CD4-positive, alpha-beta memory T cell (primary cell): ENCODE measurements at places on chromosomes 1 and 21. TPM values are rescaled to one million over a fixed set of nuclear protein-coding genes. Genes with fewer than 3 reads are reported as not detected.

DNA sequence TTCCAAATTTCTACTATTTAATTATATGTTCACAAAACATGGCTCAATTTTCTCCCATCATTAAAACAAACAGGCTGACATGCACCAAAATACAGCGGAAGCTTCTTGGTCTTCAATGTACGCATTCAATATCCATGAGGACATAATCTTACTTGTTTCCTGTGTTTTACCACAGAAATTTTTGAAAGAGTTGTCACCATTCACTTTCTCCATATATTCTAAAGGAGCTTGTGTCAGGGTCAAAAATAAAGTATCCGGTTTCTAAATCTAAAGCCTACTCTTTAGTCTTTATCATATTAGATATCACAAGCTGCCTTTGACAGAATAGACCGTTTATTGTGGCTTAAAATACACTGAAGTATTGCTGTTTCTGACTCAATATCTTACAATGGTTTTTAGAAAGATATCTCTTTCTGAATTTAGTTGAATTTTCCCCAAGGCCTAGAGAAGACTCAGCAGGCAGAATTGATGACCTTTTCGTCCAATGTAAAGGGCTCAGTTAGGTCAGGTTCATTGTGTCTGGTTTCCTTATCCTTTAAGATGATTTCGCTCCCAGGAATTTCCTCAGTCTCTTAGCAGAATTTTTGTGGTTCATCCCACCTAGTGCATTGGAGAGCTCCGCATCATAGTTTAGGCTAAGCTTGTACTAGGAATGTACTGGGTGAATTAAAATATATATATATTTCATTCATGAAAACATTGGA lies 717.2 kb downstream of the NCAM2 start:
- no peak overlapping the region for H3K4me3 ChIP-seq
- H3K36me3 ChIP-seq: no peaks in the 10 kb centered on the region
- H3K27ac ChIP-seq: no peak overlapping the region
- DNase-seq: no peak

DNA sequence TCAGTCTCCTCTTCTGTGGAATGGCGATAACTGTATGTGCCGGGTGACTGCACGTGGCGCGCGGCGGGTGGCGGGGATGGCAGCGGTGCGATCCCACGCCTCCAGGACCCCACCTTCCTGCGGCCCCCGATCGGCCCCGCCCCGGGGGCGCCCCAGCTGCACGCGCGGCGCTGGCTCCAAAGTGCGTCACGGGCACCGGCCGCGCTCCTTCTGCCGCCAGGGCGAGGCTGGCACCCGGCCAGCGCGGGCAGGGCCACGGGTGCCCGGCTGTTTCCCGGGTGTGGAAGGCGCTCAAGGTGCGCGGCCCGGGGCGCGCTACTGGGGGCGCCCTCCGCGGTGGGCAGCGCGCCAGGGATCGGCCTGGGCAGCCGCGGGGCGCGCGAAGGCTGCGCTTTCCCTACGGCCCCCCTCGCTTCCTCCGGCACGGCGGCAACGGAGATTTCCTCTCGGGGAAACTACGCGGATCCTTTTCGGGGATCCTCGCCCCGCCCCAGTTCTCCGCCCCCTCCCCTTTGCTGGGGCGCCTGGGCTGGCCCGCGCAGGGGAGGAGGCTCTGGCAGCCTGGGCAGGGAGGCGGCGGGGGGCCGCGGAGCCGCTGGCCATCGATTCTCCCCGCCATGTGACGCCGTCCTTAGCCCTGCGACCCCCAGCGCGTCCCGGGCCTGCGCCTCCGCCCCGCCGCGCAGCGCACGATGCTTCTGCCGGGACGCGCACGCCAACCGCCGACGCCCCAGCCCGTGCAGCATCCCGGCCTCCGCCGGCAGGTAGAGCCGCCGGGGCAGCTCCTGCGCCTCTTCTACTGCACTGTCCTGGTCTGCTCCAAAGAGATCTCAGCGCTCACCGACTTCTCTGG lies at the start of gene EVA1C:
EVA1C (plus strand) TSS at position 545 of the 853 bp plus-strand sequence; CDS start at position 693, 148 bp downstream.
- H3K27me3 ChIP-seq: no peaks in the 10 kb centered on the region
- peak within 1 kb of the TSS; percentile 86 for H3K27ac ChIP-seq
- peaks cover 34% of the 10 kb centered on the region for H3K4me1 ChIP-seq
- peak within 1 kb of the TSS; percentile 40 for H3K4me3 ChIP-seq
- H3K36me3 ChIP-seq: no peaks in the 10 kb centered on the region
- DNase-seq: peak; percentile 82

GRCh38 chr1:183956559-183957188 lies 80.9 kb downstream of the COLGALT2 start:
- H3K27me3 ChIP-seq: no peaks in the 10 kb centered on the region
- no peak overlapping the region for H3K4me3 ChIP-seq
- H3K36me3 ChIP-seq: no peaks in the 10 kb centered on the region
- H3K4me1 ChIP-seq: peaks cover 37% of the 10 kb centered on the region
- H3K27ac ChIP-seq: peak overlapping the region; percentile 53

DNA sequence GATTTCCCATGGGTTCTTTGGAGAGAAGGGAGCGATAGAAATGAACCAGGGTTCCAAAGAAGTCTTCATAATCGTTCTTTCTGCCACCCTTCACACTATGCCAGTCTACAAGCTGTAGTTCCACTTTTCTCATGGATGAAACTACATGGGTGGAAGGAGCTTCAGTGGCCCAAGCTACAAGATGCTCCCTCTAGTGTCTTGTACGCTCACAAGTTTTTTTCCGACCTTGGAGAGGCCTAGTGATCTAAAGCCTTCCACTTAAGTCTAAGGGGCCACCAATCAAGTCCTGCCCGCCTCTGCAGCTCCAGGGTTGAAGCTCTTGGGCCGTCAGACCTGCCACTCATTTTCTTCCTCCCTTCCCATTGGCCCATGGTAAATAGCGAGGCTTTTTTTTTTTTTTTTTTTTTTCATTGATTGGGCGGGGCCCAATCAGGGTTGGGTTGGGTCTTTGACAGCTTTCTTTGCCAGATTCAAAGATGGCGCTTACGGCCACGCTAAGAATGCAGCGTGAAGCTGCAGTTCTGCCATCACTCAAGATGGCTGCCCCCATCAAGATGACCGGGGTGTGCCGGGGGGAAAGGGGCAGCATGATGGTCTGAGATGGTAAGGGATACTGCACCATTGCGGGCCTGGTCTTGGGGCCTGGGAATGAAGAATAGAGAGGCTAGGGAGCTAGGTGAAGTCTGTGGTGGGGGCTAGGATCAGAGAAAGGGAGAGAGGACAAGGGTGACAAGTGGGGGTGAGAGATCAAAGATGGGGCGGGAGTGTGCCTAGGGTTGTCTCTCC lies at the start of gene TOMM40L:
TOMM40L (plus strand) TSS at position 527 of the 786 bp plus-strand sequence. CDS start 430 bp downstream, outside the sequence.
- peak within 1 kb of the TSS; percentile 63 for H3K27ac ChIP-seq
- peak; percentile 94 for DNase-seq
- H3K36me3 ChIP-seq: peaks cover 24% of the 10 kb centered on the region
- peaks cover 28% of the 10 kb centered on the region for H3K4me1 ChIP-seq

DNA sequence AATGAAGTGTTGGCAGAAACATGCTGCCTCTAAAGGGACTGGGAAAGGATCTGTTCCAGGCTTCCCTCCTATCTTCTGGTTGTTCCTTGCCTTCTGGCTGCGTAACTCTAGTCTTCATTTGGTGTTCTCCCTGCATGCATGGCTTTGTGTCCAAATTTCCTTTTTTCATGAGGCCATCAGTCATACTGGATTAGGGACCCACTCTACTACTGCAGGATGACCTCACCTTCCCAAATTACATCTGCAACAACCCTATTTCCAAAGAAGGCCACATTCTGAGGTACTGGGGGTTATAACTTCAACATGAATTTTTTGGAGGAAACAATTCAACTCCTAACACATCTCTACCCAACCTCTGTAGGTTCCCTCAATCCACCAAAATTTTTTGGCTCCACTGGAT lies 26.3 kb downstream of the MR1 start:
- H3K4me3 ChIP-seq: no peak overlapping the region
- H3K4me1 ChIP-seq: peaks cover 19% of the 10 kb centered on the region
- H3K36me3 ChIP-seq: no peaks in the 10 kb centered on the region
- no peak overlapping the region for H3K27ac ChIP-seq
- DNase-seq: no peak

- H3K27ac ChIP-seq: no peak overlapping the region
- H3K4me1 ChIP-seq: peaks cover 61% of the 10 kb centered on the region
- no peak for DNase-seq
- no peaks in the 10 kb centered on the region for H3K36me3 ChIP-seq
These were observed 20.2 kb downstream of the NFYC start for GRCh38 chr1:40711465-40712404.

- no peak overlapping the region for H3K27ac ChIP-seq
- H3K4me1 ChIP-seq: no peaks in the 10 kb centered on the region
- H3K27me3 ChIP-seq: peaks cover 5% of the 10 kb centered on the region
These were observed 87.8 kb upstream of the ATF3 start for GRCh38 chr1:212520746-212521145.

GRCh38 chr1:18921516-18922251 lies 19.3 kb upstream of the ALDH4A1 start:
- no peak overlapping the region for H3K4me3 ChIP-seq
- H3K27me3 ChIP-seq: no peaks in the 10 kb centered on the region
- H3K27ac ChIP-seq: no peak overlapping the region
- DNase-seq: peak; percentile 13
- H3K4me1 ChIP-seq: peaks cover 51% of the 10 kb centered on the region

- H3K4me1 ChIP-seq: no peaks in the 10 kb centered on the region
These were observed at the start of gene ELF3 for GRCh38 chr1:202010180-202011015. Gene ELF3 (plus strand): TSS chr1:202010587. CDS start chr1:202011137, 550 bp downstream.

- H3K4me1 ChIP-seq: no peaks in the 10 kb centered on the region
- DNase-seq: no peak
- H3K36me3 ChIP-seq: no peaks in the 10 kb centered on the region
- H3K4me3 ChIP-seq: no peak overlapping the region
- H3K27ac ChIP-seq: no peak overlapping the region
These were observed 122.2 kb downstream of the ADGRL2 start for GRCh38 chr1:81922955-81923354.

GRCh38 chr1:211737115-211738035 lies 62.0 kb upstream of the NEK2 start:
- no peaks in the 10 kb centered on the region for H3K36me3 ChIP-seq
- no peak for DNase-seq
- no peak overlapping the region for H3K4me3 ChIP-seq
- H3K27ac ChIP-seq: no peak overlapping the region
- H3K27me3 ChIP-seq: no peaks in the 10 kb centered on the region

Gene VANGL2
- not detected for total RNA-seq

Gene BARHL2
- not detected for total RNA-seq

Gene ERICH3
- not detected for total RNA-seq
